ENCODE measurements at places on chromosomes 4 and X. TPM values are rescaled to one million over a fixed set of nuclear protein-coding genes. Genes with fewer than 3 reads are reported as not detected.

The RRH gene
- 0.22 TPM for total RNA-seq

The PLK4 gene
- total RNA-seq: 38.1 TPM

The XK gene
- total RNA-seq: 0.25 TPM

The MAGEA10 gene
- total RNA-seq: not detected

The SLC6A14 gene
- total RNA-seq: not detected

The PUDP gene
- 11.5 TPM for total RNA-seq

The GLRA2 gene
- total RNA-seq: not detected

The IRF2 gene
- 23.6 TPM for total RNA-seq

The CXCL9 gene
- total RNA-seq: not detected

The ASB9 gene
- total RNA-seq: 0.25 TPM

The CTAG1B gene
- not detected for total RNA-seq

The RENBP gene
- 2.0 TPM for total RNA-seq

The TENM3 gene
- total RNA-seq: 5.8 TPM

The SORCS2 gene
- total RNA-seq: 1.5 TPM

The CDS1 gene
- total RNA-seq: 0.37 TPM

The ARX gene
- not detected for total RNA-seq

The NAP1L2 gene
- total RNA-seq: 3.9 TPM

The CRMP1 gene
- 0.62 TPM for total RNA-seq

The C4orf51 gene
- not detected for total RNA-seq

The NPY5R gene
- not detected for total RNA-seq

The OPRPN gene
- total RNA-seq: not detected

The CCDC160 gene
- total RNA-seq: 0.25 TPM

The CCNB3 gene
- 0.12 TPM for total RNA-seq

The MAMLD1 gene
- 0.44 TPM for total RNA-seq

The SPANXD gene
- not detected for total RNA-seq

The ODAM gene
- total RNA-seq: not detected

The TMPRSS11D gene
- under 0.01 TPM for total RNA-seq

The RBMX2 gene
- total RNA-seq: 21.0 TPM

The STARD8 gene
- 8.7 TPM for total RNA-seq

The DOK7 gene
- not detected for total RNA-seq

The ZAR1 gene
- under 0.01 TPM for total RNA-seq

All from uterine smooth muscle cell (primary cell).